ENCODE measurements at places on chromosomes 4 and X.

DNA sequence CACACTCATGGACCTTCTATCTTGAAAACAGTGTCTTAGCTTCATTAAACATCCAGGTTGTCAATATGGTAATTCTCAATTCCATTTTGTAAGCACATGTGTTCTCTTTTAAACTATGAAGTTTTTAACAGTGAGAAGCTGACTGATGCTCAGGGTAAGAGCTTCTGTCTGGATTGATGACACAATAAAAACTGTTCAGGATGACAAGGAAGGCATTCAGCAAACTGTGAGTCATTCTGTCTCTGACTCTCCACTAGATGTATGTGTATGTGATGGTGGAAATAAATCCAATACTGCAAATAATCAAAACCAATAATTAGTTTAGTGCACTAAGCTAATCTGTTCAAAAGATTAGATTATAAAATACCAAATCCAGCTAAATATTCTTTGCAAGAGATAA lies 115.3 kb upstream of the ARX start:
- DNase-seq, result no peak

- no peak for DNase-seq
Measured at GRCh38 chr4:169252339-169253112, 18.2 kb downstream of the SH3RF1 start.

- DNase-seq, result no peak
Measured at GRCh38 chr4:86720508-86721068, 126.5 kb downstream of the PTPN13 start.

- DNase-seq, result no peak
Measured at GRCh38 chrX:55484948-55485347, 4.7 kb downstream of the USP51 start.

DNA sequence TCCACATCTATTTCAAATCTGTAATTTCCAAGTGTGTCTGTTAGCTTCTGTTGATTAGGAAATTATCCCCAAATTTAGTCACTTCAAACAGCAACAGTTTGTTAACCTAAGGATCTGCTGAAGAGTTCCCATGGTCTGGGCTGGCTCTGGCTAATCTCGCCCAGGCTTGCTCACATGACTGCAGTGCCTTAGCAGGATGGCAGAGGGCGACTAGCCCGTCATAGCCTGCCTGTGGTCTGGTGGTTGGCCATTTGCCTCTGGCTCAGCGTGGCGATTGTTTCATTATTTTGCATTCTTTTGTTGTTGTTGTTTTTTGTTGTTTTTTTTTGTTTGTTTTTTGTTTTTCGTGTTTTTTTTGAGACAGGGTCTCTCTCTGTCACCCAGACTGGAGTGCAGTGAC lies 264.0 kb downstream of the TRIML1 start:
- no peak for DNase-seq

DNA sequence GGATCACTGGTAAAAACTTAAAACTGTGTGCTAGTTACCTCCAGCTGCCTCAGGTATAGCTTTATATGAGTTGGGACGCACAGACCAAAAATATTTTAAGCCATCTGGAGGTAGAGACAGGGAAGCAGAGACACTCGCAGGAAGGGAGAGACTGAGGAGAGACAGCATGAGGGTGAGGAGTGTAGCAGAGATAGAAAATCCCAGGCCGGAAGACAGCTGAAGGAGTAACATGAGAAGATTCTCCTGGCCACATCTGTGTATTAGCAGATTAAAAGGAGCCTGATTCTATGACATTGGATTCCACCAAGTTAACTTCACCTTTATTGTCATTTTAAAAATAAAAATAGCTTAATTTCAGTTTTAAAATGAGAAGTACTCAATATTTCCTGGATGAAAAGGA lies 84.3 kb downstream of the PDLIM5 start:
- no peak for DNase-seq

DNA sequence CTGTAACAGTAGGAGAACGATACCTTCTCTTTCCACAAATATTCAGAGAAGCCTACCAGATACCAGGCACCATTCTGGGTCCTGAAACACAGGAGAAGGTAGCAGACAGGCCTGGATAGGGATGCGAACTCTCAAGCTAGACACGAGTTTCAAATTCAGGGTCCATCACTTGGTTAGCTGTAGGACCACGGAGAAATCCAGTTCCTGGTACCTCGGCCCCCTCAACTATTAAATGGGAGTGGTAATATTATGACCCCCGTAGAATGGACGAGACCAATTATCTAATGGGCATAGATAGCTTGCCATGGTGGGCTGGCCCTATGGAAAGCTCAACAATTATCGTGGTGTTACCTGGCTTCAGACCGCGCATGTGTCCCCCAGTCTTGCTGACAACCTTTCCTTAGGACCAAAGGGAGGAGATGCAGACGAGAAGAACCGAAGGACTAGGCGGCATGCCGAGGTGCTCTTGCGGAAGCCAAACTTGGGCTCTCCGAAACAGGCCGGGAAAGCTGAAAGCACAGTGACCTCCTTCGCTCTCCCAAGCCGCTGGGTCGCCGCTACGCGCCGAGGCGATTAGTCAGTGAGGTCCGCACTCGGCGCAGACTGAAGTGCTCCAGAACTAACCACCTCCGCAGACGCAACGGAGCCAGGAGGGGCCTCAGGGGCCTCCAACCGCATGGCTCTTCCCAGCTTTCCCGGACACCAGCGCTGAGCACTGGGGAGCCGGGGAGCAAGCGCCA lies 19.6 kb downstream of the NKX3-2 start:
- no peak for DNase-seq
